ENCODE measurements at places on chromosomes 1 and 21.

DNA sequence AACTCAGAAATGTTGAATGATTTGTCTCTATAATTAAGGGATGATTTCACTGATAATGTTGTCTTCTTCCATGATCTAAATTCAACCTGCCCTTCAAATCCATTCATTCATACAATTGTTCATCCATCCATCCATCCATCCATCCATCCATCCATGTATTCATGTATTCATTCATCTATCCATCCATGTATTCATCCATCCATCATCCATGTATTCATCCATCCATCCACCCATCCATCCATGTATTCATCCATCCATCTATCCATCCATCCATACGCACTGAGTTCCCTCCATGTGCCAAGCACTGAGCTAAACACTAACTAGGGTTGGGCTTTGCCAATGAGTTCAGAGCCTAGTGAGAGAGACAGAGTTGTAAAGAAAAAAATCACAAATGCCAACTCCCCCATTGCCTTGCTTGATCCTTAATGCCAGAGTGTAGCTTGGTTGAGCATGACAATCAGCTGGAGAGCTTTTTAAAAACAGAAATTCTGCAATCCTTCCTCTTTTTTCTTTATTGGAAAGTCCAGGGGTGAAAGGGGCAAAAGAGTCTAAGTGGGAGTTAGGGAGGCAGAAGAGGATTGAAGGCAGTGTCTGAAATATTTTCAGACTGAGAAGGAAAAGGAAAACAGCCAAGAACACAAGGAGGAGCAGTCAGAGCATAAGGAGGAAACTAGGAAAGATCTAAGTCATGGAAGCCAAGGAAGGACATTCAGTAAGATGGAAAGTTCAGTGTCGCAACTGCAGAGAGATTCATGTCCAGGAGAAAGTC lies 92.4 kb upstream of the ERG start:
- H3K27ac ChIP-seq: no peak overlapping the region
- no peaks in the 10 kb centered on the region for H3K36me3 ChIP-seq
- no peaks in the 10 kb centered on the region for H3K27me3 ChIP-seq

- H3K27me3 ChIP-seq: no peaks in the 10 kb centered on the region
- no peak overlapping the region for H3K4me3 ChIP-seq
- no peaks in the 10 kb centered on the region for H3K36me3 ChIP-seq
- no peaks in the 10 kb centered on the region for H3K4me1 ChIP-seq
- no peak overlapping the region for H3K27ac ChIP-seq
These were observed 75.3 kb downstream of the PEX14 start for GRCh38 chr1:10549904-10550664.

GRCh38 chr21:18722193-18722592 lies 318.6 kb upstream of the TMPRSS15 start:
- H3K36me3 ChIP-seq: no peaks in the 10 kb centered on the region
- H3K27me3 ChIP-seq: no peaks in the 10 kb centered on the region
- no peak overlapping the region for H3K27ac ChIP-seq
- no peaks in the 10 kb centered on the region for H3K4me1 ChIP-seq
- no peak overlapping the region for H3K4me3 ChIP-seq

GRCh38 chr1:25033828-25034705 lies 104.0 kb upstream of the RUNX3 start:
- no peaks in the 10 kb centered on the region for H3K4me1 ChIP-seq
- DNase-seq: no peak
- no peaks in the 10 kb centered on the region for H3K36me3 ChIP-seq
- H3K27me3 ChIP-seq: no peaks in the 10 kb centered on the region
